SK-N-MC (cell line): ENCODE measurements at places on chromosomes 16 and 17.

- no peak for DNase-seq
Observed at GRCh38 chr16:88809068-88809675, 2.6 kb downstream of the APRT start.

DNA sequence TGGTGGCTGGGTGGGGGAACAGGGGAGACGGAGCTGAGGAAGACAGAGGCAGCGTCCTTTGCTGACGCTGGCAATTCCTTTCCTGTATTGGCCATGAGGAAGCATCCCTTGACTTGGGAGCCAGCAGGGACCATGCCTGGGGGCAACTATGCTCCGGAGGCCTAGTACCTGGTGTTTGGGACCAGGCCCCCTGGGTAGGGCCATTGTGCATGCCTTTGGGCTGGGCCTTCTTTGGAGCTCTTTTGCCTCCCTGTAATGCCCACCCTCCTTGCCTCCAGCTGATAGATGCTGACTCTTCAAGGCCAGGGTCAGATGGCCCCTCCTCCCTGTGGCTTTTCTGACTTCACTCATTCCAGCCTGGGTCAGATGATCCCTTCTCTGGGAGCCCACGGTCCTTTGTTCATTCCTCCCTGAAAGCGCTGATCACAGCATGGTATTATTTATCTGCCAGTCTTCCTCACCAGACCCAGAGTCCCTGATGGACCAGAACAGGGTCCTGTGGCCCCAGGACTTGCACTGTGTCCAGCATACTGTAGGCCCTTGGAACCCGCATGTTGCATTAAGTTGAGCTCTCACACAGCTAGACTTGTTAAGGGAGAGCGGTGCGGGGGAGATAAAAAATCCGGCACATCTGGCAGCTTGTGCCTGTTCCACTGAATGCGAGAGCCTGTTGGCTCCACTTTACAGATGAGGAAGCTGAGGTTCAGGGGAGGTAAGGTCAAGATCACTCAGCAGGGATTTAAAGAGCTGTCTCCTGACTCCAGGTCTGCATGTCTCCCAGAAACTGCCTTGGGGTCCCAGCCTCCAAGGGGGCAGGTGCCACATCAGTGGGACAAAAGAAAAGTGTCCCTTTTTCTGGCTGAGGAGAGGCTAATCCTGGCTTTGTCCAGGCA, 2.9 kb downstream of the STARD3 start:
- DNase-seq: no peak

DNA sequence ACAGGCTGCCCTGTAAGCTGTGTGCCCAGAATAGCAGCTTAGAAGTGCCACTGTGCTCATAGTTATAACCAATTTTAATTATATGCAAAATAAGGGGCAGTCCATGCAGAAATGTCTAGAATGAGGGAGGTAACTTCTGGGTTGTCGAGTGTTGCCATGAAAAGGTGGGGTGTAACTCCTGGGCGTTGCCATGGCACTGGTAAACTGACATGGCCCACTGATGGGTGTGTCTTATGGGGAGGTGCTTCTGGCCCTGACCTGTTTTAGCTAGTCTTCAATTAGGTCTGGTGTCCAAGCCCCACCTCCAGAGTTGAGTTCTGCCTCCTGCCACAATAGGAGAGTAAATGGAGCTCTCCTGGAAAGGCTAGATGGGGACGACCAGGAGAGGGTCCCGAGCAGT, 120.6 kb downstream of the SALL1 start:
- no peak for DNase-seq

DNA sequence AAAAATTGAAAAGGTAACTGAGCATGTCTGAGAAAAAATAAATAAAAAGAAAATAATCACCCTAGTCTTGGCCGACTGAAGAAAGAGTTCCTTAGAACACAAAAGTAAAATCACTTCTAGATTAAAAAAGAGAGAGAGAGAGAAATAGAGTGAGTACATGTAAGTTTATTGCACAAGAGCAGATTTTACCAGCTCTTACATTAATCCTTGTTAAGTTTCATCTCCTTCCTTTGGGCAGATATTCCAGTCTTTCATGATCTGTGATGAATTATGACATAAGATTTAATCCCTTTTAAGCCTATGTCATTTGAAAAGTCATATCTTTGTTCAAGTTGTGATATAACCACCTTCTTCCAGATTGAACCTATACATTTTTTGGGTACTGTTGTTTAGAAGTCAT, 54.8 kb downstream of the NFAT5 start:
- peak; percentile 14 for DNase-seq

DNA sequence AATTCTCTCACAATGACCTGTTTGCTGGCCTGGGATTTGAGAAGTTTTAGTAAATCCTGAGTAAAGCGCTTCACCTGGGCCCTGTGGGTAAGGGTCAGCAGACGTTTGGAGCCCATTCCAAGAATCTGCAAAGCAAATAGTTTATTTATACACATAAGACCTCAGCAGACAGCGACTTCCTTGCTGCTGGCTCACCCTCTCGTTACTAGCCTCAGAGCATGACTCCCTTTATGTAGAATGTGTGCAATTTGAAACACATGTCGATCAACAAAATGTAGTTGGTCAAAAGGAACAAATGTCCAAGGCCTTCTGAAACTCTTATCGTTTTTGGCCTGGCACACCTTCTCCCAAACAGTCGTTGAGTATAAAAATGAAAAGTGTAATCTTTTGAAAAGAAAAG, 31.3 kb downstream of the MARF1 start:
- no peak for DNase-seq

- no peak for DNase-seq
Observed at GRCh38 chr17:65984299-65984698, 207.6 kb downstream of the CEP112 start.

GRCh38 chr17:51510940-51511339, 250.6 kb downstream of the UTP18 start:
- no peak for DNase-seq

DNA sequence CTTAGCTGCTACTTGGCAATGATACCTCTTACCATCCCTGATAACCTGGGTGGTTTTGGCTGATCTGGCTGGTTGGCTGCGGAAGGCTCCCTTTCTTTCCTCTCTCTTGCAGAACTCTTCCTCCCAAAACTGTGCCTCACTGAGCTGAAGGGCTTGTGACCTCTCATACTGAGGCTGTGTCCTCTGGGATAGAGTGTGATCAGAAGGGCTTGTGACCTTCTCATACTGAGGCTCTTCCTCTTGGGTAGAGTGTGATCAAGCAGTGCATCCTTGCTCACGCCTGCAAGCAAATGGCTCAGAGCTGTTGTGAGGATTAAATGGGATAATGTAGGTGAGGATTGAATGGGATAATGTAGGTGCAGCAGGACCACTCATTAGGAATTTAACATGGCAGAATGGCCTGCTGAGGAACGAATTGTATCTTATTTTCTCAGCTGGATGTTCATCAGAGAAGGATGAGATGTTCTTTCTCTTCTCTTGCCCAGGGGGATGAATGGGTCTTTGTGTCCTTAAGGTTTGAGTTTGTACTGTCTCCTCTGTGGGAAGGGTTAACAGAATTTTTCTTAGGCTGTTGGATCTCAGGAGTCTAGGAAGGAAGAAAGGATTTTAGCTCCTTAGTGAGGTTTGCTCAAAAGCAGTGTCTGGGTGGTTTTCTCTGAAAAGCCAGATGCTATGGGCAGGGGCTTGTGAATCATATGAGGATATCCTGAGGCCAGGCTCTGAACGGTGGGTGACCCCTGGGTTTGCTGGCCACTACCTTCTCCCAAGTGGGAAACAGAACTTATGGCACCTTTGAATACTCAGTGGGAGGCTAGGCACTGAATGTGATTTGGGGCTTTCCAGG, 130.0 kb upstream of the HS3ST2 start:
- no peak for DNase-seq

GRCh38 chr16:2858245-2859025, 465 bp upstream of the PRSS22 start:
- no peak for DNase-seq

GRCh38 chr17:64386412-64387144, 4.1 kb downstream of the PECAM1 start:
- DNase-seq: no peak

GRCh38 chr16:5607169-5607568, 509.6 kb upstream of the EEF2KMT start:
- DNase-seq: no peak

DNA sequence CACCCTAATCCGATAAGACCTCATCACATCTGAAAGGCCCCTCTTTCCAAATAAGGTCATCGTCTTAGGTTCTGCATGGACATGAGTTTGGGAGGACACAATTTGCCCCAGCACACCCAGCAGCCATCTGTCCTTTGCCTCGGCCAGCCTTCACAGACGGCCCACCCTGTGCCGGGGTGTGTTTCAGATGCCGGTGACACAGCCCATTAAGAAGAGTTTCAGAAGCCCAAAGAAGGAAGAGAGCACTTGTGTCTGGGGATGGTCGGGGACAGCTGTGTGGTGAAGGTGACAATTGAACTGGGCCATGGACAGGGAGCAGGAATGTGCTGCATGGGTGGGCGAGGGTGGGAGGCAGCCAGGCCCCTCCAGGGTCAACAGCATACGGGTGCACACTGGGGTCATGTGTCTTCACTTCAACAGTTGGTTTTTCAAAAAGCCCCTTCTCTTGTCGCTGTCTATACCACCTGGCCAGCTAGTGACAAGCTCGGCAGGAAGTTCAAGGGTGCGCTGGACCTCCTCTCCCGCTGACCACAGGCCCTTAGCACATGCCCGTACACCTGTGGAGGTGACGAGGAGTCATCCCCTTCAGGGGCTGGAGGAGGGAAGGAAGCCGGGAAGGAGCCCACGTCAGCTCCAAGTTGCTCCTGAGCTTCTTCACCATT, 183.1 kb downstream of the C16orf95 start:
- no peak for DNase-seq

GRCh38 chr16:89721546-89722391, 432 bp downstream of the ZNF276 start:
- no peak for DNase-seq

DNA sequence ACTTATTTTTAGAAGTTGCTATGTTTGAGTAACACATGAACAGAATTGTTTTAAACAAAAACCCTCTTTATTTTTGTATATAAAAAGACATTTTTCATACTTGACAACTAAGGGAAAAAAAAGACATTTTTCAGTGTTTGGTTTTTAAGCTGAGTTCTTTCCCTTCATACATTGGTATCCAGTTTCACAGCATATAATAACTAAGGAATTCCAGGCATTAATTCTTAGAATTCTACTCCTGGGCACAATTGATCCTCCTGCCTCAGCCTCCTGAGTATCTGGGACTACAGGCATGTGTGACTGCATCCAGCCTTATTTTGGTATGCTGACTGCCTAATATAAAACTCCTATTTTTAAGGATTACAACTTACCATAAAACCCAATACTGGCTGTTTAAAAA, 8.4 kb downstream of the FBXO47 start:
- DNase-seq: no peak

DNA sequence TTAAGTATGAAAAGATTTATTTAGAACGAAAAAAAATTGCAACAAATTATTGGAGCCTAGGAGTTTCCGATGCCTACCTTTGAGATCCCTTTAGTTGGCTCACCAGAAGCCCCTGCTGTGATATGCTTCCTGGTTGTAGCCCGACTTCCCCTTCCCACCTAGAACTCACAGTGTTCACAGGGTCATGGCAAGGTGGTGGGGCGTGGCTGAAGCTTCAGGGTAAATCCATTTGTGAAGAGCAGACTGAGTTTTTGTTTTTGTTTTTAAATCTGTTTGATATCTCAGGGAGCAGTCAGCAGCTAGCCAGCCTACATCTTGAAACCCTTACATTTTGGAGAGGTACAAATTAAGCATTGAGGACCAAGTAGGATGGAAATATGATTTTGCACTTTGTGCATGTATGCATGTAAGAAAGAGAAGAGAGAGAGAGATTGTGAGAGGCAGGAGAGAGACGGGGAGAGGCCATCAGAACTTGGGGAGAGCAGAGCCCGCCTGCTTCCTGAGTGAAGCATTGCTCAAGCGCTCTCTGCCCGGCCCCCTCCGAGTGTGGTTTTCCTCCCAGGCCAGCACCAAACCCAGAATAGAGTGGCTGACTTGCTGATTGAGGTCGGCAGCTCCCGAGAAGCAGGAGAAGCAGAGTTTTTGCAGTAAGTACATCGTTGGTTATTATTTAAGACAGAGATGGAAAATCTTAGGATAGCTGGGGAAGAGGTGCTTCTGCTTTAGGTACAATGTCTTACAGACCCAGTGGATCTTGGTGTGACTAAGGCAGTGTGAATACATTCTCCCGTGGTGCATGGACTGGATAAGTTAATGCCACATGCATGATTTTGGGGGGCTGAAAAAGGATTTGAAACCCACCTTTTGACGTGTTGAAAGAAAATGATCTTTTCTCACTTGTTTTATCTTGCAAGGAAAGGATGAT, 64.2 kb downstream of the SPECC1 start:
- DNase-seq: no peak

- DNase-seq: no peak
Observed at GRCh38 chr17:44585315-44585714, 28.0 kb downstream of the FZD2 start.

DNA sequence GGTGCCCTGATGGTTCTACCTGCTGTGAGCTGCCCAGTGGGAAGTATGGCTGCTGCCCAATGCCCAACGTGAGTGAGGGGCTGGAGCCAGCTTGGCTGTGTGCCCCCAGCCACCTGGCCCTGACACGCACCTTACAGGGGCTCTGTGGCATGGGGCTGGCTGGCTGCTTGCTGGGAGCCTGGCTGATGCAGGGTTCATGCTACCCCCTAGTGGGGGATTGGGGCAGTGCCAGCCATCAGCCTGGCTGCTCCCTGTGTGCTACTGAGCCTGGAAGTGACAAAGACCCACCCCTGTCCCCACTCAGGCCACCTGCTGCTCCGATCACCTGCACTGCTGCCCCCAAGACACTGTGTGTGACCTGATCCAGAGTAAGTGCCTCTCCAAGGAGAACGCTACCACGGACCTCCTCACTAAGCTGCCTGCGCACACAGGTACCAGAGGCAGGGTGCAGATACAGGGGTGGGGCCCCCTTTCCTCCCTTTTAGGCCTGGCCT, 5.7 kb downstream of the GRN start:
- DNase-seq: no peak

- no peak for DNase-seq
Observed at GRCh38 chr16:55645986-55646385, 9.8 kb upstream of the SLC6A2 start.

GRCh38 chr17:60676758-60677307, 818 bp upstream of the BCAS3 start:
- DNase-seq: no peak

- no peak for DNase-seq
Observed at GRCh38 chr17:28188841-28189263, 130.1 kb upstream of the TMEM97 start.

DNA sequence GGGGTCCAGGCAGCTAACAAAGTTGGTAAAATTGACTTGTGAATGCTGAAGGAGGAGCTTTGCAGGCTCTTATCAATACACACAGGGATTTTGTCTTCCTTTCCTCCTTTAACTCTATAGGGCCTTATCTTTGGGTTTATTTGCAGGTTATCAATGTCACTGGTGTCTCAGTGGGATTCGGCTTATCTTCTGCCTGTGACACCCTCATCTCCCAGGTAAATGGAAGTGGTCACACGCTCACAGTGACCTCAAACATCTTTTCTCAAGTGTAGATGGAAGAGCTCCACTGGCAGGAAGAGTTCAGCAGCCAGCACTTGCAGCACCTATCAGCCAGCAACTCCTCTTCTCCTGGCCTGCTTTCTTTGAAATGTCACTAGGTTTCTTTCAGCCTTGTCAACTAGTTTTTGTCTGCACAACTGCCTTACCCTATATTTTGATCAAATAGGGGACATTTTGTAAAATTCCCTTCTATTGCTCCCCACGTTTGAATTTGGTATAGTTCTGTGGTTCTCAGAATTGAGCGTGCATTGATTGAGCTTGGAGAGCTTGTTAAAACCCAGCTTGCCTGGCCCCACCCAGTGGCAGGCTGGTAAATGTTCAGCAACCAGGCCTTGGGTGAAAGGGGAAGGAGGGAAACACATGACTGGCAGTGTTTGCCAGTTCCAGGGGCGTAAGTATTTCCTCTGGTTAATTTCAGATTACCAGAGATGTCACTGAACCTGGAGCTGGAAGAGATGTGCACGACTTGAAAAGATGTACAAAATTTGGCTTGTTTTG, 12.8 kb downstream of the SLC47A1 start:
- no peak for DNase-seq
